SHP77 (cell line): ENCODE measurements at places on chromosomes 4 and X.

DNA sequence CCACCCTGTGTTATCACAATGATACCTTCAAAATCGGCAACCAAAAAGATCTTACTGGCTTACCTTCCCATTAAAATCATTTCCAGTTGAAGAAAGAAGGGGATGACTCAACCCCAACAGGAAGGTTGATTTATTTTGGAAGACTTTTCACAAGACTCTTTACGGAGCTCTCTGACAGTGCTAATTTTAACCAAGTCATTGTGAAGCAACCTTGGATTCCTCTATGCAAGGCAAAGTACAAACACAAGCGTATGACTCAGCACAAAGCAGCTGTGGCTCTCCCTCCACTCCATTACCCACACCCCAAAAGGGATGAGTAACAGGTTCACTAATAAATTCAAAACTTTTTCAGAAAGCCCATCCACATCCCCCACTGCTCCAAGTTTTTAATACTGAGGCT is 213.8 kb upstream of the FGF13 start:
- no peak for DNase-seq

GRCh38 chr4:41156574-41156973 is 57.8 kb downstream of the APBB2 start:
- no peak for DNase-seq

- no peak for DNase-seq
Observed at GRCh38 chr4:7068279-7068842, 497 bp upstream of the GRPEL1 start.

- DNase-seq = no peak
Observed at GRCh38 chr4:11768251-11768972, 339.7 kb upstream of the HS3ST1 start.

- DNase-seq = no peak
Observed at GRCh38 chrX:150035531-150035930, 97.2 kb upstream of the EOLA2 start.

DNA sequence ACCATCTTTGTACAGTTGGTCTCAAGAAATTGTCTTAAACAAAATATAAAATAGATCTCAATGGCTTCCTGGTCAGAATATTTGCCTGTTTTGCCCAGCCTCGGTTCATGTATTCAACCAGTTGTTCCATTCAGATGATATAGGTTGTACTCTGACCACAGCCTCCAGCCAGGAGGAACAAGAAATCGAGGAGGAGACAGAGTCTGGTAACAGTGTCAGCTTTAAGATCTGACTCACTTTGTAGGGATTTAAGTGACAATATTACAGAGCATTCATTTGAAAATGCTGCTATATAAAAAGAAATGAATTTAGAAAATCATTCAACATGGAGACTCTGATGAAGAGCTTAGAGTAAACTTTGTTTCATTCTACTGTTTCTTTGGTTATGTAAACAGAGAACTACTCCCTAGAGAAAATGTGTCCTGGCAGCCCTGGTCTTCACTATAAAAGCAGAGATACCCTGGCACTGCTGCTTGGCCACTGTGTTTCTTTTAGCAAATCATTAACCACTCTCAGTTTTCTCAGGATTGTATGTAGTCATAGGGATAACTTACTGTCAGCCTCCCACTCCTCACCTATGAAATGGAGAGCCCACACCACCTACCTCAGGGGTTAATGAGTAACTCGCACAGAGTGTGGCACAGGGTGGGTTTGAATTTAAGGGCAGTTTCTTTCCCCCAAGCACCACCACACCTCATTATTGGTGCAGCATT is 53.5 kb downstream of the PAGE2 start:
- DNase-seq = no peak

GRCh38 chr4:164136180-164136616 is 617.7 kb upstream of the SMIM31 start:
- no peak for DNase-seq

GRCh38 chr4:86326400-86326799 is 33.5 kb downstream of the MAPK10 start:
- no peak for DNase-seq

GRCh38 chr4:32574803-32575202 is 1854.6 kb downstream of the PCDH7 start:
- DNase-seq = no peak

DNA sequence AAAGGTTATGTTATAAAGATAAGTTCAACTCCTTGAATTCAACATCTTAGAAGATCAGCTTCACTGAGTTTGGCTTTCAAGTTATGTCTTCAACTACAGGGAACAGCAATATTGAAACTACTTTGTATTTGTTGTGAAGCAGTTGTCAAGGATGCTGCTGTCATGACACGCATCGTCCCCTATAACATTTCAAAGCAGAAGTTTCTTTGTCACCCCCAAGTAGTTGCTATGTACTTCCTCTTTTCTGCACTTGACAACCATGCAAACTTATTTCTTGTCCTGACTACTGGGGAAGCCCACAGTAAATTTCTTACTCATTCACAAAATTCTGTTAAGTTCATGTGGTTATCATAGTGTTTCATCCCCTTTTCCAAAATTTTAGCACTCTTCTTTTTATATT is 14.3 kb downstream of the ANTXR2 start:
- DNase-seq = no peak

GRCh38 chrX:105458846-105459245 is 238.4 kb upstream of the TEX13A start:
- DNase-seq = no peak

GRCh38 chr4:78481180-78481579 is 70.4 kb upstream of the ANXA3 start:
- DNase-seq = no peak

DNA sequence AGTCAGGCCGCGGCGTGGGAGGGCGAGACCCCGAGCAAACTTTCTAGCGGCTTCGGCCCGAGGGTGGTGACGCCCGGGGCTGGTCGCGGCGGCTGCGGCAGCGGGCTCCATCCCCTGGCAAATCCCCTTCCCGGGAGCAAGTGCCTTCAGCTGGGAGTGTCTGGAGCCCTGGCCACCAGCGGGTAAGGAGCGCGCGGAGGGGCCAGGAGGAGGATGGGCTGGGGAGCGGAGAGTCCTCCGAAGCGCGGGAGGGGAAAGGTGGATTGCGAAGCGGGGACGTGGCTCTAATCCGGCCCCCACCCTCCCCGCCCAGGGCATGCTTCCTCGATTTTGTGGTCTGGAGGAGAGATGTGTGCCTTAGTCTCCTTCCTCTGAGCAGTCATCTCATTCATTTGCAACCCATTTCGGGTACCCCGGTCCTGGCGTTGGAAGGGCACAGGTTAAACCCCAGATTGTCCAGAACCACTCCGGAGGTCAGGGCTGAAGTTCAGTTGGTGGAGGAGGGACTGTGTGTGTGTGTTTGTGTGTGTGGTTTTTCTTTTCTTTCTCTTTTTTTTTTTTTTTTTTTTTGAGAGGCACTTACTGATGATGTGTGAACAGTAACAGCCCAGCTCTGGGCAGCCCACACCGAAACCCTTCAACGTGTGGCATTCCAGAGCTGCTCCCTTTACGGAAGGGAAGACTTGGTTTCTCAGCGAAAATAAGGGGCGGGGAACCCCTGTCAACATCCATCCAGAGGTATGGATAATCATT is 516 bp downstream of the SGMS2 start:
- DNase-seq = peak; percentile 20

GRCh38 chr4:107655289-107655688 is 64.7 kb downstream of the PAPSS1 start:
- no peak for DNase-seq

DNA sequence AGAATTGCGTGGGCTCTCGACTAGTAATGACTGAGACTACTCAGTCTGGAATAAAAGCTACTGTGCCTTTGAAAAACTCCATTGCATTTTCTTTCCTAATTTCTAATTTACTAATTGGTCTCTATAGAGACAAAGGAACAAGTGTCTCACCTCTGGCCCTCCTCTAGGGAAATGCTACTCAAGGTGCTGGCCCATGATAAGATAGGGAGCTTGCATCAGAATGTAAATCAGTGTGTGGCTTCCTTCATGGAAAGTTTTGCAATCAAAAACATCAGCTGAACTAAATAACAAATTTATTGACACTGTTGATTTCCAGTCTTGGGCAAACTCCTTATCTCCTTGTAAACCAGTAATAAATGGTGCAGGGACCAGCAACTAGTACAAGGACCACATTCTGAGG is 81.8 kb downstream of the SRPX start:
- no peak for DNase-seq

GRCh38 chrX:51568586-51568985 is 50.1 kb downstream of the CENPVL3 start:
- no peak for DNase-seq

- DNase-seq = no peak
Observed at GRCh38 chr4:79922011-79922410, 151.0 kb downstream of the ANTXR2 start.

DNA sequence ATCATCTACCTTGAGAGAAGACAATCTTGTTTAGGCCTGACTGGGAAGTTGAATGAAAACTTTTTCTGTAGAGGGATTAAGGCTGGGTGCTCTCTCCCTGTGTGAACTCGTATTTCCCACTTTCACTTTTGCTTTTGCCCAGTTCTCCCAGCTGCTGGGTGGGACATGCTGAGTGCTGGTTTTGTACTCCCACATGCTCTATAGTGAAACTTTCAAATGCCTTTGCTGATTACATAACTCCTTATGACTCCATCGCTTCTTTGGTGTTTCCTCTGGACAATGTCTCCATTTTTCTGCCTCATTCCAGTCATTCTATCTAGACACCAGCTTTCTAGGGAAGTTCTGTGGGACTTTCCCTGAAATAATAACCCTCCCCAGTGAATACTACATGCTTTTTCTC is 100.5 kb downstream of the CLNK start:
- no peak for DNase-seq

DNA sequence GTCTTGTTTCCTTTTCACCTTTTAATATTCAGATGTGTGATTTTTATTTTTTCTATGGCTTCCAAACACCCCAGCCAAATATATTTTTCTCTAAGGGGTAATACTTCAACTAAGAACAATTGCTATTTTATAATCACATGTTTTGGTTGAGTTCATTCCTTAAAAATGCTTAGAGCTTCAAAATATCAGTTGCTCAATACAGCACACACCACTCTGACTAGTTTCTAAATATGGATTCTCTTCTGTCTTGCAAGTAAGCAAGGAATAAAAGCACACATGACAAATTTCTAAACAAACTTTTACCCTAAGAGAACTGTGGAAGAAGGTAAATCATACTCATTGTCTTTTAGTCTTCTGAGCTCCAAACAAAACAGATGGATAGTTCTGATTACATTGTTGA is 27.2 kb downstream of the ANTXR2 start:
- DNase-seq = no peak

DNA sequence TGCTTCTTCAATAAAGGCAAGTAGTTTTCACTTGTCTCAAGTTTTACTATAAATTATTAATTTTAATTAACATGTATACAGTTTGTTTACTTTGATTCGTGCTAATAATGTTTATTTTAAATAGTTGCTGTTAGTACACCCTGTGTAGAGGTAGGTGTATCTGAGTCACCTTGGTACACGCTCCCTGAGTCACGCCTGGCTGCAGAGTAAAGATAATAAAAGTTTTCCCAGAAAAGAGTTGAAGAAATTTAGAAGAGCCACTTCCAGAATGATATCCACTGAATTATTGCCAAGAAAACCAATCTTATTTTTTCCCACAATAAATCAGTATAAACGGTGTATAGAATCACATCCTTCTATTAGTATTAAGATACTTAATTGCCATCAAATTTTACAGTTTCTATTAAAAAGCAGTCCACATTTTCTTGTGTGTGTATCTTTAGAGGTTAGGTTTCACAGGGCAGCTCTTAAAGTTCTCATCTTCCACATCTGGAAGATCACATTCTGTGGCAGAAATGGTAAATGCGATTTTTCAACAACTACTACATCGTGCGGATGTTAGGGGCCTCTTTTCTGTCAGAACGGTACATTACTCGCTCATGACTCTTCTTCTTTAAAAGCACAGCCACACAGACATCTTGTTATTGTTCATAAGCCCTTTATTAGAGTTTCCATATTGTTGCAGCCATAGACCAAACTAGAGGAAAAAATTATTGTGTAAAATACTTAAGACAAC is 55.4 kb downstream of the HADH start:
- no peak for DNase-seq

DNA sequence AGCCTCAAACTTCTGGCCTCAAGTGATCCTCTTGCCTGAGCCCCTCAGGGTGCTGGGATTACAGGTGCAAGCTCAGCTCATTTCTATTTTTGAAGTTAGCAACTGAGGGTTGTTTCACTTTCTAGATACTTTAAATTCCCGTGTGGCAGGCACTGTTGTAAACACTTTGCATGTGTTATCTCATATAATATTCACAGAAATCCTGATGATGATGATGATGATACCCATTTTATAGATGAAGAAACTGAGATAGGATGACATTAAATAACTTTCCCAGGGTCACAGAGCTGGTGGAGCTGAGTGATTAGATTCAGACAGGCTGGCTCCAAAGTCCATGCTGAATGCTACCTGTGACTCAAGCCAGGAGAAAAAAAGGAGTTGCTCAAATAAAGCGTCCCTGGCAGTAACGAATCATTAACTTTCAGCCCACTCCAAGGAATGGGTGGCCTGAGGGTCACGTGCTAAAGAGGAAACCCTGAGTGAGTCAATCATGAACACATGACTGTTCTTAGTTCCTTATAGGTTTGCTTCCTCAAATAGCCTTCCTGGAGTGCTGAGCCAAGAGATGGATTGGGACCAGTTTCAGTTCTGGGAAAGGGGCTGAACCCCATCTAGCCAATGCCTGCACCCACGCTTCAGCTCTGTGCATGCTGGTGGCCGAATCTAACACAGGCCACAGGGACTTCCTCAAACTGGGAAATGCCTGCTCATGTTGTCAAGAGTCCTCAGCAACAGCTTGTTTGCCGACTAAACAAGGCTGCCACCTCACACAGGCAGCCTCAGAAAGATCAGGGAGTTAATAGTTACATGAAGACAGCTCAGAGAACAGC is 52.8 kb downstream of the RBM47 start:
- DNase-seq = no peak

DNA sequence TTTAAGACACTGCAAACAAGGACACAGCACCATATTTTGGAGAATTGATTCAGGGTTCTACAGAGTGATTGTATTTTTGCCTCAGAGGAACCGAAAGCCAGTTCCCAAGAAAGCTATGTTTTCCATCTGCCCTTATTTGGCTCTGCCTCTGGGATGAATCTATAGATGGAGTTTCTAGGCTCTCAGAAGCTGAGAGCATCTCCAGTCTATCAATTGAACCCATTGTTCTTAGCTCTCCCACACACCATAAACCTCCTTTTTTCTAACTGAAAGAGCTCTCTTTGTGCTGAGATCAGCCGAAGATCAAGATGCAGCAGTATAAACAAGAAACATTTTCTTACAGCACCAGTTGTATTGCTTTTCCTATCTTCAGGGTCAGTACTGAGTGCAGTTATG is 16.9 kb downstream of the PLP1 start:
- no peak for DNase-seq

GRCh38 chr4:38681281-38681991 is 17.4 kb downstream of the KLF3 start:
- DNase-seq = no peak

GRCh38 chr4:122224348-122224747 is 72.2 kb downstream of the BLTP1 start:
- no peak for DNase-seq
